RWPE2 (cell line): ENCODE measurements at places on chromosomes 1 and 21.
A peak's percentile ranks its signal among the peaks of the same experiment; 100 is the strongest.

- DNase-seq = no peak
These were observed 43.1 kb downstream of the ZNF281 start for GRCh38 chr1:200366577-200367253.

GRCh38 chr1:171494076-171494475 lies 8.7 kb downstream of the PRRC2C start:
- DNase-seq = no peak

DNA sequence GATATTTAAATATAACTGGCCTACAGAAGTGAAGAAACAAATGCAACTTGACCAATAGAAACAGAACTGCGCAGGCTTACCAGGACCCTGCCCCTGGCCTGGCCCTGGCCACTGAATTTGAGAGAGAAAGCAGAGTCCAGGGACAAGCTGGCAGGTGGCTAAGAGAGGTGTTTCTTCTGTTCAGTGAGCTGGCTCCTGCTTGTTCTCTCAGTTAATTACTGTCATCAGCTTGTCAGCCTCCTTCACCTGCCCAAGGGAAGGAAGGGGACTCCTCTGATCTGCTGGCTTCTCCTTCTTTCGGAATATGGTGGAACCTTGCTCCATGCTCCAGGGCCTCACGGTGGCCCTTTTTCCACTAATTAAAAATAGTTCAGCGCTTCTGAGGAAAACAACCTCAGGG lies 388.4 kb downstream of the DISC1 start:
- DNase-seq = no peak

DNA sequence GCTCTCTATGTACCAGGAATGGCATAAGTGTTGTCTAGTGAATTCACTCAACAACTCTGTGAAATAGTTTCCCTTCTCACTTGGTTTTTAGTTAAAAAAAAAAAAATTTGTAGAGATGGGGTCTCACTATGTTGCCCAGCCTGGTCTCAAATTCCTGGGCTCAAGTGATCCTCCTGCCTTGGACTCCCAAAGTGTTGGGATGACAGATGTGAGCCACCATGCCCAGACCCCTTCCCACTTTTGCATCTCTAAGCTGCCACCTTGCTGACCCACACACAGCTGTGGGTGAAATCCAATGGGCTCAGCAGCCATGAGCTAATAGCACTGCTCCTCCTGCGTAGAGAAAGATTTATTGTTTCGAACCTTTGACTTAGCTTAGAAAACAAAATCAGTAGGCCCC lies 33.5 kb downstream of the NEK2 start:
- no peak for DNase-seq

DNA sequence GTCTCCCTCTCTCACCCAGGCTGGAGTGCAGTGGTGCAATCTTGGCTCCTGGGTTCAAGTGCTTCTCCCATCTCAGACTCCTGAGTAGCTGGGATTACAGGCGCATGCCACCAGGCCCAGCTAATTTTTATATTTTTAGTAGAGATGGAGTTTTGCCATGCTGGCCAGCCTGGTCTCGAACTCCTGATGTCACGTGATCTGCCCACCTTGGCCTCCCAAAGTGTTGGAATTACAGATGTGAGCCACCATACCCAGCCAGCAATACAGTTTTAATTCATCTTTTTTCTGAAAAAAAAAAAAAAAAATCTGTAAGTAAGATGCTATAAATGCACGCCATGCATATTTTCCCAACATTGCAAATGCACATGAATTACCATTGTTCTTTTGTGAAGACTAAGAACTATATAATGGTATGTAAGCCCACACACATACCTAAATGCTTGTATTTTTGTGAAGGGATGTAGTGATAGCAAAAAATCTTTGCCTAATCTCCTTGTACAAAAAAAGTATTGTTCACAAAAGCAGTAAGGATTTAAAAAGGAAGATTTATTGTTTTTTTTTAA lies 8.0 kb downstream of the LAMC2 start:
- no peak for DNase-seq

GRCh38 chr1:44515416-44515815 lies 110.4 kb downstream of the RNF220 start:
- no peak for DNase-seq

GRCh38 chr1:17089506-17089905 lies 29.7 kb downstream of the PADI2 start:
- no peak for DNase-seq

GRCh38 chr1:182185842-182186756 lies 124.6 kb upstream of the ZNF648 start:
- DNase-seq = peak; percentile 62

GRCh38 chr1:112454316-112454715 lies 54.4 kb upstream of the WNT2B start:
- DNase-seq = no peak

DNA sequence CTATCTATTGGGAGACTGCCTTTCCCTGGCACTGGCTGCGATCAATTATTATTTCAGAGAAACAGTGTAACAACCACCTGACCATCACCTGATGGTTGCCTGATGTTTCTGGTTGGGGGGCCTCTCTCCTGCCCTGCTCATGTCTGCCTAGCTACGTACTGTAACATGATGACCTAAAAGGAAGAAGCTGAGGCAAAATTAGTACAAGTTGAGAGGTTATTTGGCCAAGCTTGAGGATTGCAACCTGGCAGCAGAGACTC lies 58.3 kb downstream of the OLFML3 start:
- DNase-seq = no peak

DNA sequence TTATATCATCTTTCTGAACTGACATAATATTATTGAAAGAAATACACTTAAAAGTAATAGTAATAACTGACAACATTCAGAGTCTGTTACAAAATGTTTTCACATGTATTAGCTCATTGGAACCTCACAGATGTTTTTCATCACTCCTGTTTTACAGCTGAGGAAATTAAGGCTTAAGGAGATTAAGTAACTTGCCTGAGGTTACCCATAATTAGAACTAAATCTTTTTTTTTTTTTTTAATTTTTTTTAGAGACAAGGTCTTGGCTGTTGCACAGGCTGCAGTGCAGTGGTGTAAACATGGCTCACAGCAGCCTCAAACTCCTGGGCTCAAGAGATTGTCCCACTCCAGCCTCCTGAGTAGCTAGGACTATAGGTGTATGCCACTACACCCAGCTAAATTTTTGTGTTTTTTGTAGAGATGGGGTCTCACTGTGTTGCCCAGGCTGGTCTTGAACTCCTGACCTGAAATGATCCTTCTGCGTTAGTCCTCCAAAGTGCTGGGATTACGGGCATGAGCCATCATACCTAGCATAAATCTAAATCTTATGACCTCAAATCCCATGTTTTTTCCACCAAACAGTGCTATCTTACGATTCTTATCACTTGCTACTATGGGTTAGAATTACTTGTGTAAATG lies 64.7 kb upstream of the MACF1 start:
- no peak for DNase-seq

GRCh38 chr1:219587401-219587800 lies 25.5 kb downstream of the ZC3H11B start:
- no peak for DNase-seq

GRCh38 chr21:44710294-44710665 lies 1.1 kb downstream of the TSPEAR start:
- DNase-seq = no peak

DNA sequence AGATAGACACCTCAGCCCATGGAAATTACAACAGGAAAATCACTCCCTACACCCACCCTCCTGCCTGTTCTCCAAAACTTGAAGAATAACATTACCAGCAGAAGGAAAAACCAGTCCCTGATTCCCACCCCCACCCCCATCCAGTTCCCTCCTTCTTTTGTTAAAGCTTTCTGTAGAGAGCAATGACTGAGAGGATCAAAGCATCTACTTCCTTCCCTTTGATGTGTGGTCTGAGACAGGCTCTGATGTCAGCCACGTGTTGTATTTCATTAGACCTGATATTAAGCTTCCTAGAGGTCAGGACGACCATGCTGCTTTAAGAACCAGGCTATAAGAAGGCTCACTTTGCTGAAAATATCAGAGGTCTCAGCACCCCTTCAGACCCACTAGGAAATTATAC lies 73.9 kb upstream of the HAO2 start:
- DNase-seq = no peak

- no peak for DNase-seq
These were observed 49.3 kb downstream of the ADGRL2 start for GRCh38 chr1:81850031-81850430.

GRCh38 chr1:175820456-175821025 lies 77.1 kb upstream of the TNR start:
- DNase-seq = no peak

DNA sequence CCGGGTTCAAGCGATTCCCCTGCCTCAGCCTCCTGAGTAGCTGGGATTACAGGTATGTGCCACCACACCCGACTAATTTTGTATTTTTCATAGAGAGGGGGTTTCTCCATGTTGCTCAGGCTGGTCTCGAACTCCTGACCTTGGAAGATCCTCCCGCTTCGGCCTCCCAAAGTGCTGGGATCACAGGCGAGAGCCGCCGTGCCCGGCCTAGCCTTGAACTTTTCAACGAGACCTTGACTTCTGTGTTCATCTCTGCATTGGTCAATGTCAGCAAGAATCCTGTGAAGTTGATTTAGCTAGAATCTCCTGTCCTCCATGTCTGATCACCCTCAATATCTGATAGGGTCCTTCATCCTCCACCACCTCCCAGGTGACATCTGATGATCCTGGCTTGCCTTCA lies 11.4 kb upstream of the CNR2 start:
- no peak for DNase-seq

DNA sequence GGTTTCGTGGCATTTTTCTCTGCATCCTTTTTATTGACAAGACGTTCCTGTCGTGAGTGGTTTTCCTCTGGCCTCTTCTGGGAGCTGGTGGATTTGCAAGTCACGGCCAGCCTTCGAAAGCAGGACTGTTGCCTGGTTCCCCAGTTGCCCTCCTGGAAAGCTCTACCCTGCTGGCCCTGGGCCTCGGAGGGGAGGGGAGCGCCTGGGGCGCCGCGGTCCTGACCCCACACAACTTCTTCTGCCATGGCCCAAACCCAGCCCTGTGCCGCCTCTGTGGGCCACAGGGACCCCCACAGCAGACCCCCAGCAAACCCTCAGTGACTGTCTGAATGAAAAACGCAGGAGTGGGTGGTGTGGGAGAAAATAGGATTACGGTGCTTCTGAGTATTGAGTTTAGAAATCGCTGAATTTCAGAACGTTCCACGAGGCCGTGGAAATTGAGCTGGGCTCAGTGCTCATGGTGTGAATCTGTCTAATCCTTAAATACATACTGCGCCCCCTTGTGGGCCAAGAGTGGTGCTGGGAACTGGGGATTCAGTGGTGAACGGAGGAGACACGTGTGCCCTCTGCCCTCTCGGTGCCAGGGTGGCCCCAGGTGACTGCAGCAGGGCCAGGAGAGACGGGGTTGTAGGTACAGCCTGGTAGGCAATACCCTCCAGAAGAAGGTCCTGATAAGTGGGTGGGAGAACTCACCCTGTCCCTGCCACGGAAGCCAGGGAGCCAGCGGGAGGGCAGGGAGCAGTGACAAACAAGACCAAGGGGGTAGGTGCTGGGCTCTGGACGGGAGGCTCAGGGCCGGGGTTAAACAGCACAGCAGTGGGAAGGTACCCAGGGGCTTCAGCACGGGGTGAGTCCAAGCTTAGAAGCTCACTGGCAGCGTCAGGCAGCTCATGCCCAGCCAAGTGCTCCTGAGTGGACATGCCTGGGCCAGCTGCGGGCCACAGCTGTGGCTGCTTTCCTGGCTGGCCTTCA lies 101.2 kb upstream of the COL6A1 start:
- DNase-seq = peak; percentile 76

GRCh38 chr1:187665483-187665882 lies 836.7 kb downstream of the PLA2G4A start:
- DNase-seq = no peak

GRCh38 chr1:188249811-188250210 lies 1421.1 kb downstream of the PLA2G4A start:
- DNase-seq = no peak

DNA sequence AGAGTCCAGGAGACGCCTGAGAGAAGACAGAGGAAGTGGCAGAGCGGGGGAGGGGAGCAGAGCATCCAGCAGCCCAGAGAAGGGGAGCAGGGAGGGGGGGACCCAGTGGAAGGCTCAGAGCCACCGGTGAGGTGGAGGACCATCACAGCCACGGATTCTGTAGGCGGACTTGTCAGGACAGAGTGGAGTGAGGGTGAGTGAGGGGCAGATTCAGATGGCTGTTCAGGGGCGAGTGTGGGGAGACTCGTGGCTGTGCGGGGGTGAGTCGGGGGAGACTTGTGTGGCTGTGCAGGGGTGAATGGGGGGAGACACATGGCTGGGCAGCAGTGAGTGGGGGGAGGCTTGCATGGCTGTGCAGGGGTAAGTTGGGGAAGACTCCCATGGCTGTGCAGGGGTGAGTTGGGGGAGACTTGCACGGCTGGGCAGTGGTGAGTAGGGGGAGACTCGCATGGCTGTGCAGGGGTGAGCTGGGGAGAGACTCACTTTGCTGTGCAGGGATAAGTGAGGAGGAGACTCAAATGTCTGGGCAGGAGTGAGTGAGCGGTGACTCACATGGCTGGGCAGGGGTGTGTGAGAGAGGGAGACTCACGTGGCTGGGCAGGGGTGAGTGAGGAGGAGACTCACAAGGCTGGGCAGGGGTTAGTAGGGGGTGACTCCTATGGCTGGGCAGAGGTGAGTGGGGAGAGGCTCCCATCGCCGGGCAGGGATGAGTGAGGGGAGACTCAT lies 56.8 kb upstream of the ABCG1 start:
- no peak for DNase-seq

- DNase-seq = no peak
These were observed 36.8 kb upstream of the PPP1R15B start for GRCh38 chr1:204448344-204448964.

GRCh38 chr1:216459651-216460207 lies 36.5 kb upstream of the USH2A start:
- no peak for DNase-seq

DNA sequence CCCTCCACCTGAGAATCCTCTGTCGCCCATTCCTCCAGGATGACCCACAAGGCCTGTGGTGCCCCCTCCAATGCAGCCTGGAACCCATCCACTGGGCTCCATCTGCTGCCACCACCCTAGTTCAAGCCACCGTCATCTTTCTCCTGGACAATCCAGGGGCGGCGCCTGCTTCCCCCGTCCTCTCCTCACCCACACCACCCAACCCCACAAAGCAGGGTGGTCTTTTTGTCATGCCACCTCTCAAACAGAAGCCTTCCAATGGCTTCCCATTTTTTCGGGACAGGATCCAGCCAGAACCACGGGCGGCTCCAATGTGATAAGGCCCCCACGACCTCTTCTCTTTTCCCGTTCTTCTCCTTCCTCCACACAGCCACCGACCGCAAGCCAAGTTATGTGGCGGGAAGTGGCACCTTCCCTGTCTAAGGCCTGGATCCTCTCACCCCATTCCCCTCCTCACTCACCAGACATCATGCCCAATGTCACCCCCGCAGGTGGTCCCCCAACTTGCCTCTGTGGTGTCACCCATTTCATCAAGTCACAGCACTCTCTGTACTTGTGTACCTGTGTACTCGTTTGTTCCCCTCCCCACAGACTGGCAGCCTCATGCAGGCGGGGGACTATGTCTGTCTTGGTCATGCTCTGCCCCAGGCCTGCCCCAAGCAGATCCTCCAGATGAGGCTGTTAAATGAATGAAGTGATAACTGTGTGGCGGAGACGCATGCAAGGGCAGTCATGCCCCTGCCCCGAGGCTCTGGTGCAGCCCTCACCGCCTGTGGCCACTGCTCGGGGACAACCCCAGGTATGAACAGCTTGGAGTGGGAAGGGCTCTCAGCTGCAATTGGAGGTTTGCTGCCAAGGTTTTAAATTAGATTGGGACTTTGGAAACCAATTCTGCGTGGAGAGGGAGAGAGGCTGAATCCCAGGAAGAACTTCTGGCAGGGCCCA lies 11.0 kb downstream of the UBXN11 start:
- no peak for DNase-seq
